ENCODE measurements at places on chromosomes 7 and 10.

DNA sequence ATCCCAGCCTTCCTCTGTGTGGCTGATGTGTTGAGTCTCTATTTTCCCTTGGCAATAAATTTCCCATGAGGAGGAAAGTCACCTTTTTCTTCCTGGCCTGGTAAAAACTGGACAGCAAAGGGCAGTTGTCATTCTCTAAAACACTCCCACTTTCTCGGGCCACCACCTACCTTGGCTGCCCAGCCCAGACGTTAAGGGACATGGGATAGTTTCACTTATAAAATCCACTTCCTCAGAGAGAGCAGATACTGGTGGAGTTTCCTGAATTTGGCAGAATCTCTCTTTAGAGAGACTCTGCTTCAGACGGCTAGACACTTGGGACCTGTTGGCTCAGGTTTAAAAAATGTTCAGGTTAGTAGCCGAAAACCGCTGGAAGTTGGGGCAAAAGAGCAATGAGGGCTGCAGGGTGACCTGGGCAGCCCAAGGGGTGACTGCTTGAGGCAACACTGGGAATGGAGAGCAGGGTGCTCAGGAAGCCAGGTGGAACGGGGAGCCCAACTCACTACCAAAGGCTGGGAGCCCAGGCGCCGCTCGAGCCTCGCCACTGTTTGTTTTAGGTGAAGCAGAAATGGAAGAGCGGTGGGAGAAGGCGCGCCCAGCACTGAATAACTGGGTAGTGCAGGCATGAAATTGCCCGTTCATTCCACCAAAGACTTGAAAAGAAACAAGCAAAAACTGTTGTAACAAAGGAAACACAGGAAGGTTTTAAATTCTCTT lies 186.1 kb downstream of the TRIL start:
- DNase-seq = no peak

GRCh38 chr10:97066877-97067555 lies 118.7 kb downstream of the SLIT1 start:
- DNase-seq = no peak

- DNase-seq = no peak
Measured at GRCh38 chr10:131872011-131872826, 28.6 kb upstream of the PPP2R2D start.

- no peak for DNase-seq
Measured at GRCh38 chr7:67392596-67393438, 396.2 kb downstream of the TYW1 start.

DNA sequence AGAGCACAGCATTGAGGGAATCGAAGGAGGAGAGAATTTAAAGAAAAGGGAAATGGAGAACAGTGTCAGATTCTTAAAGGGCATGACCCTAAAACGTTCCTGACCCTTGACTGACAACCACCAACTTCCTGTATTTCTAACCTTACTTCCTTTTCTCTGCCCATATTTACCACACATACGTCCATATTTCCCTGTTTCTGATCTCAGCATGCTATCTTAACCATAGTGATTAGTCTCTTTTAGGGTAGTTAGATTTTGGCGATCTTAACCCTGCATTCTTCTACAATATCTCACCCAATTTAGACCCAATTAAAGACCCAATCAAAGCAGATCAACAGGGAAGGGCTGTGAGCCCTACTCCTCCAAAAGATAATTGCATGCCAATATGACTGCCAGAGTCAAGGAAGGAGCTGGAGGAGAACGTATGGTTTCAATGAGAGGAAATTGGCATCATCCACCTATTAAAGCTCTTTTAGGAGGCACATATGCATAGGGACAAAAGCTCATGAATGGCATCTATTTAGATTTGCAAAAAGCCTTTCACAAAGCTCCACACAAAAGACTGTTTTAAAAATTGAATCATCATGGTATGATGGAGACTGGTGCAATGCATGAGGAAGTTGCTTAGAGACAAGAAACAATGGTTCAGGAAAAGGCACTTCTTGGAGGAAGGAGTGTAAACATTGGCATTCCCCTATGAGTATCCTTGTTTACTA lies 49.0 kb upstream of the ARHGAP12 start:
- no peak for DNase-seq

- DNase-seq = no peak
Measured at GRCh38 chr7:117164620-117165019, 158.2 kb downstream of the WNT2 start.

DNA sequence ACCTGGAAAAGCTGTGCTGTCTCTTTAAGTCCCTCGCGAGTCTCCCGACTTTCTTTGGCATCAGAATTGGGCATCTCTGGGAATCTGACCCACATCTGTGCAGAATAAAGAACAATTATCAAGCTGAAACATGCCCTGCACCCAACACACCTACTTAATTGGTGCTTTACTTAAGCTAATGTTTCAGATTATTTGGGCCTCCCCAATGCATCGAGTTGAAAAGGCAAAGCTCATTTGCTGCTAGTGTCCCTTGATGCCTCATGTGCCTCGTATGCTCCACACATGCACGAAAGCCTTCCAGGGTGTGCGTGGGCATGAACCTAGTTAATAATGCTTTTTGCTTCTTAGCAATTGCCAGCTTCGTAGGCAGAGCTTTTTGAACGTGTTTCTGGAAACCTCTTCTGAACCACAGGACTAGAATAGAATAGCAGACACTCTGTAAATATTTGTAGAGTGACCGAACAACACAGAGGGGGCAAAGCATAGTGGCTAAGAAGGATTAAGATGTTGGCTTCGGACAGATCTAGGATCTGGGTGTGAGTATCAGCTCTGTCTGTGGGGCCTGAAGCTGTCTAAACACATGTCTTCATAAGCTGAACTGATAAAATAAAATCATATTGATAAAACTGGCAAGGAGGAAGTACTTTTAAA lies 26.7 kb upstream of the FGFR2 start:
- DNase-seq = no peak

- no peak for DNase-seq
Measured at GRCh38 chr7:19815546-19815945, 42.1 kb upstream of the TMEM196 start.

DNA sequence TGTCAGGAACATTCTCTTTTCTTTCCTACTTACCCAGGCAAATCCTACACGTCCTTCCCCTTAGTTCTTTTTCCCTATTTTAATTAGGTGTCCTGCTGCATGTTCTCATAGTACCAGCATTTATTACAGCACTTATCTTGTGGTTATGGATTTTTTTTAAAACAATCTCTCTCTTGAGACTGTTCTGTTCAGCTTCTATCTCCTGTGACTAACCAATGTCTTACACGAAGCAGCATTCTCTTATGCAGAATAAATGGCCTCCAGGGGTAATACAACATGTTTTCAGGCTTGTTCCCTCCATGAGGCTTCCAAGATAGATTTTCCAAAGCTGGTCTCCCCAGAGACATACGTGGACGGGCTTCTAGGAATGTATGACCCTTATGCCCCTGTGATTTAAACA lies 1096.1 kb upstream of the CELF2 start:
- no peak for DNase-seq

- DNase-seq = no peak
Measured at GRCh38 chr10:62384447-62385081, 10.4 kb downstream of the ZNF365 start.

DNA sequence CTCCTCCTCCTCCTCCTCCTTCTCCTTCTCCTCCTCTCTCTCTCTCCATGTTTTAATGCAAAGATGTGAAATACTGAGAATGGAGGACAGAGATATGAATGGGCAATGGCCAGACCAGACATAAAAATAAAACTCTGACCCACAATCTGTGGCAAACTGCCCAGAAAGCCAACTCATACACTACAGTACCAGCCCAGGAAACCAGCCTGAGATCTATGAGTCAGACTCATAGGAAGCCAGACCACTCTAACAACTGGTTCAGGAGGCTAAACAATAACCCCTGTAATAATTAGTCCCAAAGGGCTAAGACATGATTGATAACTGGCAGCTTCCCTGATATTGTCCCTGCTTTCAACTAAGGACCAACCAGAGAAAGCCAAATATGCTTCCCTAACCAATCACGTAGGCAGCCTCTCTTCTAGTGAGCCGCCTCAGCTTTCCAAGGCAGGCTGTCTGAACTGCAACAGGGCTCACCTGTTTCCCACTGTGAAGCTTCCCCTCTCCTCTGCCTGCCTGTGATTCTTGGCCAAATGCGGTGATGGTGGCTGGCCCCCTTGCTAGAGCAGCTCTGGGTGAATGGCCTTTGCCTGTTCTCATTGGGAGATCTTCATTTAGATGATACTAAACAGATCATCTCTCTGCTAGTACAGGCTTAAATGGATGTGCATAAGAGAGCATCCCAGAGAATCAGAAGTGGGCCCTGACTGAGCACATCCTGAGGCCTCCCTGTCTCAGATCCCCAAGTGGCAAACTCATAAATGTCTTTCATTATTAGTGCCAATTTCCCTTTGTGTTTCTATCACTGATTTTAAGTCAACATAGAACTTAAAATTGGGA lies 817.6 kb downstream of the TNS3 start:
- DNase-seq = no peak

DNA sequence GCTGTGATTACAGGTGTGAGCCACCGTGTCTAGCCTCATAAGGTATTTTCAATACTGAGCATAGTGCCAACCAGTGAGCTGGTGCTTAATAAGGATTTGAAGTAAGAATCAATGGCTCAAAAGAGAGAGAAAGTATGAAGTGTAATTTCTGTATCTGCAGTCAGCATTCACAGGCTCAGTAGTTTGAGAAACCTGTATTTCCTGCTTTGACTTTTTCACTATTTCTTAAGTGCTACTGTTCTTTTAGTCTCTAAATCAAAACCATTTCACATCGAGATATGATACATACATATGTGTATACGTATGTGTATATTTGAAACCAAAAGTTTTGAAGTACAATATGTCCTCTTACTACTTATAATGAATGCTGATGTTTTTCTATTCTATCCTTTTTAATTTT lies 189.9 kb downstream of the PPP1R9A start:
- no peak for DNase-seq

DNA sequence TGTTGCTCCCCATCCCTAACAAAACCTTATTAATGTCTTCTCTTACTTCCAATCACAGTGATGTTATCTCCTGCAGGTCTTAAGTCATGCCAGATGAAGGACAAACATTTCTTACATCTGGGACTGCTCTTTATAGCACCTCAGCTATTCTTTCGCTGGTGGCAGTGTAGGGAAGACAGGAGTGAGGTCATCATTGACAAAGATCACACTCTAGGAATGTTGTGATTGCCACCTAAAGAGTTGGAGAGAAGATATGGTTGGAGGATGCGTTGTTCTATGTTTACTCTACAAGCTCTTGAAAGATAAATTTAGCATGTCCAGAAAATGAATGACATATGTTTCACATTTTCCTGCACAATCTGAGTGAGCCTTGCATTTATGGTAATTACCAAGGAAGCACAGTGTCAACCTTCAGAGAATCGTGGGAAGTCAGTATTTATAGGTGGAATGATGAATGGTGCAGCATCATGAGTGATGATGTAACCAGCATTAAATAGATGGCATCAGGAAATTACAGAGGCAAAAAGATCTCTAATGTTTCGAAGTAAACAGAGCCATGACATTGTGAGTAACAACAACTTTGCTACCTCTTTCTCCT lies 188.1 kb upstream of the STEAP1 start:
- DNase-seq = no peak

DNA sequence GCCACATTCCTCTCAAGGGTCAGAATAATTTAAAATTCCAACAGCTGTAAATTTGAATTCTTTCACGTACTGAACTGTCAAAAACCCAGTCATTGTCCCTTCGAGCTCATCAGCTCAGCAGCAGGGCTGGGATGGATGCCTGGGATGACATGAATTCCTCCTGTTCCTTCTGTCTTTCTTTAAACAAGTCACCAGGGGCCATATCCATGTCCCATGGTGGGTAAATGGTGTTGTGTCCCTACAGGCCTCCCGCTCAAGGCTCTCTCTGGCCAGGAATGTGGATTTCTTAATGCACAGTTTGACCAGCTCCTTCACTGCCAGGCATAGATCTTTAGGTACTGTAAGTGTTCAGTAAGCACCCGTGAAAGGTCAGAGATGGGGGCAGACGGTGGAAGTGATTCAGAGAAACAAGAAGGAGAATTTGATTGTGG lies 13.8 kb upstream of the TECPR1 start:
- DNase-seq = no peak

DNA sequence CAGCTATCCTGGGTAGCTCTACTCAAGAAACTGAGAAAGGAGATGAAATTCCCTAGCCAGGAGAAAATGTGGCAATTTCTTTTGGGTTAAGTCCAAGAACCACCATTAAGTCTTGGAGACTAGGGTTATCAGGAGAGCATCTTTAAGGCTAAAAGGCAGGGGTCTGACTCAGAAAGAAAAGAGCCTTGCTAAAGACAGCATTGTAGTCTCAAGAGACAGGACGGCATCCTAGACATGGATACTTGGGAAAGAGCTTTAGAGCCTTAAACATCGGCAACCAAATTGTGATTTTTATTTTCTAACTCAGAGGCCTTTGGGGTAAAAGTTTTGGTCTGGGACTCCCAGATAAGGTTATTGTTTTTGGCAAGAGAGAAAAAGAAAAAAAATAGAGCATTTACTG lies 83.1 kb downstream of the FAS start:
- no peak for DNase-seq

DNA sequence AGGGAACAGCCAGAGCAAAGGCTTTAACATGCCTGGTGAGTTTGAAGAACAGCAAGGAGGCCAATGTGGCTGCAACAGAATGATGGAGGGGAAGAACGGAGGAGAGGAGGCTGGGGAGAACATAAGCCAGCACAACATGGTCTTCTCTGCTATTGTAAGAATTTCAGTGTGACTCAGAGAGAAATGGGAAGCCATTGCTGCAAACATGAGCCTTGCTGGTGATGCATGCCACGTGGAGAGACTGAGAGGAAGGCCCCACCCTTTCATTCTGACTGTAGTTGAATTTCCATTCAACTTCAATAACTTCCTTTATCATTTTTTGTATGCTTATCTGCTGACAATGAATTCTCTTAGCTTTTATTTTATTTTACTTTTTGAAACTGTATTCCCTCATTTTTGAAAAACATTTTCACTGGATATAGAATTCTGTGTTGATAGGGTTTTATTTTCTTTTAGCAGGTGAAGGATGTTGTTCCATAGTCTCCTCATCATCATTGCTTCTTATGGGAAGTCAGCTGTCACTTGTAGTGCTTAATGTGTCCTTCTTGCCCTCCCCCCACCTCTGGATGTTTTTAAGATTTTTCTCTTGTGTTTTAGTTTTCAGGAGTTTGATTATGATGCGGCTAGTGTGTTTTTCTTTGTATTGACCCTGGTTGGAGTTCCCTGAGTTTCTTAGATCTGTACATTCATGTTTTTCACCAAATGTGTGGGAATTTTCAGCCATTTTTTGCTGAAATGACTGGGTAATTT lies 46.4 kb upstream of the LEP start:
- DNase-seq = no peak

DNA sequence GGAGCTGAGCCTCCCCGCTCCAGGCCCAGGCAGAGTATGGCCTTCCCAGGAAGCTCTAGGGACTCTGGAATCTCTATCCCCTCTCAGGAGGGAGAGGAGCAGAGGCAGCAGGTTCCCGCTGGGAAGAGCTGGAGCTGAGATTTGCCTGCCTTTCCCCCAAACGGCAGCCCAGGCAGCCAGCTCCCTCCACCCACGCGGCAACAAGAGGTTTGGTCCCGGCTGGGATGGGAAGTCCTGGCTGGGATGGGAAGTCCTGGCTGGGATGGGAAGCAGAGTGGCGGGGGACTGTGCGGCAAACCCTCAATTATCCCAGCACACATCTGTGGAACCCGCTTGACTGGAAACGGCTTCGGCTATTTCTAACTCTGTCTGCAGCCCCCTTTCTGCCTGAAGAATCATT lies 223.0 kb downstream of the ELFN1 start:
- DNase-seq = no peak
